ENCODE measurements at places on chromosomes 12 and 14.

DNA sequence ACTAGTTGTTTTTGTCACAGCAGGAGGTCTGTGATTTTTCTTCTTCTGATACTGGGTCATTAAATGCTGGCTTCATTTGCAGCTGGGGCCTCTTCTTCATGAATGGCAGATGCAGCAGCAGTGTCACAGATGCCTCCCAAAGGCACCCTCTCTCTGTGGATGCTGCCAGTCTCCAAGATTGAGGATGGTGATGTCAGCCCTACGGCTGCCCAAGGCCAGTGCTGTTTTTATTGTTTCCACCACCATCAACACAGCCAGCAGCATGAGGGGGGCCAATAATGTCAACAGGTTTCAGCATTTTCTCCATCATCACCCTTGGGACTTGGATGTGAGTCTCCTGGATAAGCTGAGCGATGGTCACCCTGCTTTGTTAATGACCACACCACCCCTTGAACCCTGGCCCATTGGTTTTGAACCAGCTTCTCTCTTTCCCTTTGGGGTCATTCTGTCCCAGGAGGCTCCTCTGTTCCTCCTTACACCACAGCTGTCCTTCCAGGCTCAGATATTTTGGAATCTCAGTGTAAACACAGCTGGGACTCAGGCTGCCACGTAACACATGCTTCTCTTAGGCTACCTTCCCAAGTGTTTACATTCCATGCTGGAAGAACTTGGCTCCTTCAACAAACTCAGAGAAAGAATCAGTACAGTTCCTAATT lies 151.7 kb upstream of the DDHD1 start:
- no peak for DNase-seq

GRCh38 chr12:13080266-13080665 lies 23.2 kb downstream of the GSG1 start:
- no peak for DNase-seq

DNA sequence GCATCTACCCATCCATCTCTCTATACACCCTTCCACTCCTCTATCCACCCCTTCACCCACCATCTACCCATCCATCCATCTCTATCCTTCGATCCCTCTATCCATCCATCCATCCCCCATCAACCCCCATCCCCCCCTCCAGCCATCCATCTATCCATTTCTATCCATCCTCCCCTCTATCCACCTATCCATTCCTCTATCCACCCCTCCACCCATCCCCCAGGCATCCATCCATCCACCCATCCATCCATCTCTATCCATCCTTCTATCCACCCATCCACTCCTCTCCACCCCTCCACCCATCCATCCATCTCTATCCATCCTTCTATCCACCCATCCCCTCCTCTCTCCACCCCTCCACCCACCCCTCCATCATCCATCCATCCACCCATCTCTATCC lies 17.5 kb upstream of the GPR132 start:
- no peak for DNase-seq

GRCh38 chr12:123942911-123943648 lies 29.6 kb downstream of the CCDC92 start:
- no peak for DNase-seq

DNA sequence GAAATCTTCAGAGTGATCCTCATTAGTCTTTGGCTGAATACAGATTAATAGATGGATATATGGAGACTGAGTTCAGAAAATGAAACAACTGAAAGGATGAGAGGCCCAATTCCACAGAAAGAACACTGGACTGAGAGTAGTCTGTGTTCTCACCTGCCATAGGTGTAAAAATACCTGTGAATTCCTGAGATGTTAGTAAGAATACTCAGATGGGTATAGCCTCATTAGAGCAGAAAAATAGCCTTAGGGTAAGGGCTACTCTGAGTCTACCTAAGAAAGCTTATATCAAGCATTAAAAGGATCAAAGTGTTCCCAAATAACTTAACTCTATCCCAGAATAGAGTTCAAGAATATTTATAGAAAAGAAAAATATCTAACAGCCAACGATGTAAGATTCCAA lies 1510.3 kb upstream of the SEL1L start:
- no peak for DNase-seq

DNA sequence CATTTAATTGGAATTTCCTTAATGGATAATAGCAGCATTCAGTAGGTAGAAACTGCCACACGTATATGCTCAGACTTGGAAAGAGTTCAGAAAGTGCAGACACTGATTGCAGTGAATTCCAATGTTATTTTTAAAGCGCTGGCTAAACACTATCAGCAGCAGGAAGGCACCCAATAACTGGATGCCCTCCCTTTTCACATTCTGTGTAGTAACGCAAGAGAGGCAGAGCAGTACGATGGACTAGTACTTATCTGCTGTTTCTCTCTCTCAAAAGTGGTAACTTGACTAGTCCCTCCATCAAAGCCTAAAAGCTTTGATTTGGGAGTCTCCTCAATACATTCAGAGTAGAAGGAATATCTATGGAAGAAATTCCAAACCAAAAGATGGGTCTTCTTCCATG lies 791.0 kb downstream of the TMTC2 start:
- DNase-seq = no peak

DNA sequence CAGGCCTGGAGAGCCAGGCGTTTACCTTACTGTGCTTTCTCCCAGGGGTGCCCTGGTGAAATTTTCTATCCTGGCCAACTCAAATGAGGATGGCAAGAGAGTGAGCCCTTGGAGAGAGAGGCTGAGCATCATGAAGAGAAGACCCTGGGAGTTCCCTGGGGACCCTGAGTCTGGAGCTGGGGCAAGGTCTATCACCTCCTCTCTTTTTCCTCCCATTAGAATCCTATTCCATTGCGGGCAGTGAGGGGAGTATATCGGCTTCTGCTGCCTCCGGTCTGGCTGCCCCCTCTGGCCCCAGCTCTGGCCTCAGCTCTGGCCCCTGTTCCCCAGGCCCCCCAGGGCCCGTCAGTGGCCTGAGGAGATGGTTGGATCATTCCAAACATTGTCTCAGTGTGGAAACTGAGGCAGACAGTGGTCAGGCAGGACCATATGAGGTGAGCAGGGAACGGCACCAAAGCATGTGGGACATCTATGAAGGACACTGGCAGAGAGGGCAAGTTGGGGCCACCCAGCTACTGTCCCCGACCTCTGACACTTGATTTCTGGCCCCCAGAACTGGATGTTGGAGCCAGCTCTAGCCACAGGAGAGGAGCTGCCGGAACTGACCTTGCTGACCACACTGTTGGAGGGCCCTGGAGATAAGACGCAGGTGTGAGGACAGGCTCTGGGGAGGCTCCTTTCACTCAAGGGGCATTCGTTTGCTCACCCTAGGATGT lies 1.6 kb downstream of the ARHGEF25 start:
- DNase-seq = no peak

DNA sequence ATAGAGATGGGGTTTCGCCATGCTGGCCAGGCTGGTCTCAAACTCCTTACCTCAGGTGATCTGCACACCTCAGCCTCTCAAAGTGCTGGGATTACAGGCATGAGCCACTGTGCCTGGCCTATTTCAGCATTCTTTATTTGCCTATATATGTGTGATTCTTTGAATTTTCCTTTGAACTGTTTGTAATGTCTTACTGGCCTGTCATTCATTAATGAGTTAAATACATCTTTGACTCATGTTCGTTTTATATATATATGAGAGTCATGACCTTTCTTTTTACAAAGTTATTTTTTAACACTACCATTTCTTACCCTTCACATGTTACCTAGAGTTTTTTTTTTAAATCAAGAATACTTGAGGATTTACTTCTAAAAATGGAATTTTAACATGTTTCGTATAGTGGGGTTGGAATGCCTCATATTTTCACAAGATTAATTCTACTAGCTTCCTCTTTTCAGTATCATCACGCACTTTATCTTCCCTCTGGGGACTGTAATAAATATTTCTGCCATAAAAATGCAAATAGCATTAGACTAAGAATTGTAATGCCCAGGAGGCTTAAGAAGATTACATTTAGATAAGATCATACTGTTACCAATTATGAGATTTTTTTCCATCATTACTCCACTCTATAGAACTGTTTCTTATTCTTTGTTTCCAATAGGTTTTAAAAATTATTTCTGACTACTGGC lies 66.7 kb downstream of the NTN4 start:
- DNase-seq = no peak

GRCh38 chr14:64159588-64159987 lies 134.6 kb downstream of the ESR2 start:
- no peak for DNase-seq

Measured in adrenal gland (tissue), 19 donors.